Activated effector memory CD4-positive, alpha-beta T cell treated with anti-CD3 and anti-CD28 coated beads, Interleukin-2, amount 50 U/mL, for 16 hours (primary cell): ENCODE measurements at places on chromosomes 2 and 18.

- no peak for DNase-seq
Measured at GRCh38 chr2:195716466-195716865, 59.4 kb downstream of the SLC39A10 start.

DNA sequence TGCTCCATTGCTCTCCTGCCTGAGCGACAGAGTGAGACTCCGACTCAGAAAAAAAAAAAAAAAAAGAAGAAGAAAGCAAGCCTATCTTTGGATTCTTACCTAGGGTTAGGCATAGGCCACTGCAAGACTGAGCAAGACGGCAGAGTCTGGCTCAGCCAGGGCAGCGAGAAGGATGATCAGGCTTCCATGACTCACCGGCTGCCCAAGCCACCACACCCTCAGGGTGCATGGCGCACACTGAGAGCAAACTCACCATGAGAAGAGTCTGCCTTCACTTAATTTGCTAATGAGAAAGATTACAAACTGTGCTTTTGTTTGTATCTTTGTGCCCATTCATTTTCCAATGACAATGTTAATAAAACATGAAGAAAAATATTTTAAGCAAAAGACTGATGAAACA, 8.2 kb downstream of the FAM110C start:
- no peak for DNase-seq

DNA sequence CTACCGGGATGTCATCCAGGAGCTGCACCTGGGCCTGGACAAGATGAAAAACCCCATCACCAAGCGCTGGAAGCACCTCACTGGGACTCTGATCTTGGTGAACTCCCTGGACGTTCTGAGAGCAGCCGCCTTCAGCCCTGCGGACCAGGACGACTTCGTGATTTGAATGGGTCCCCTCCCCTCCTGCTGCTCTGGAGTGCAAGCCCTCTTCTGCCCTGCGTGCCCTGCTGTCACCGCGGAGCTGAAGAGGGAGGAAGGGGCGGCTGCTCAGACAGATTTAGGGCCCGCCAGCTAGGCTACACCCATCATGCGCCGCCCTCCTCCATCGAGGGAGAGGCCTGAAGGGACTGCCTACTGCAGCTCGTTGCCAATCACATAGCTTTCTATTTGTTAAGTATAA, 101.8 kb downstream of the SH3BP4 start:
- peak; percentile 41 for DNase-seq

GRCh38 chr2:158984604-158985135, 16.2 kb downstream of the TANC1 start:
- no peak for DNase-seq

GRCh38 chr18:7638321-7638720, 71.2 kb downstream of the PTPRM start:
- DNase-seq, result no peak

DNA sequence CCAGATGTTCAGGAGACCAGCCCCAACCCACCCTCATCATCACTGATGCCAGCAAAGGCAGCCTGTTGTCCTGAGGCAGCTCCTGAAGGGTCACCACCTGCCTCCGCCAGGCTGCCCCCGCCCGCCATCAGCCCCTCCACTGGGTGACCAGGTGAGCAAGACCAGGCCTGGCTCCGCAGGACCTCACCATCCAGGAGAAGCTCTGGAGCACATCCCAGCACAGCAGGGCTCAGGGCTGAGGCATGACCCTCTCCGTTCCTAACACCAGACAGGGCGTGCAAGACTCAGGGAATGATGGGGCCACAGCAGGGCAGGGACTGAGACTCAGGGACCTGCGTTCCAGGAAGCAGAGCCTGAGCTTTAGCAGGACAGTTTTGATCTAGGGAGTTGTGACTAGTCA, 218.8 kb upstream of the RAB6C start:
- peak; percentile 56 for DNase-seq

DNA sequence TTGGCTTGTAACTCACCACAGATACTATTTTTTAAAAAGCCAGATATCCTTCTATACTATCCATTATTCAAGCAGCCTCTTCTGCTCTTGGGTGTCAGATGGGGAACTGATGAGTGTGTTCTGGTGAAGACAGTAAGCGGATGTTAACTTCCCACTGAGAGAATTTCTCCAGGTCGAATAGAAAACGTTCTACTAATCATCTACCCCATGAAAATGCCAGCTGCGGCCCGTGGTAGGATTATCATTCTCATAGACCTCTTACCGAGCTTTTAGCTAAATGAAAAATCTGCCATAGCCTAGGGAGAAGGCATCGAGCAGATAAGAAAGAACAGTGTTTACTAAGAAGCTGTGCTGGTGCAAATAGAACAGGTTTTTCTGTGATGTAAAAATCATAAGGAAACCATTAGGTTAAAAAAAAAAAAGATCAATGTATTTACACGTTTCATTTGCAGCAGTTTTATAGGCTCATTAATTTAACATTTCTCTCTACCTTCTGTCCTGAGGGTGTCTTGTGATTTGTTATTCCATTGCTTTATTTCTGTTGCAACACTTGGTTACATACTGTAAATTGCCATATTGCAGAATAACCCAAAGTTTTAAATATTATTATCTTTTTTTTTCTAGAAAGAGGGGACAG, 1521.5 kb upstream of the ZEB2 start:
- no peak for DNase-seq

DNA sequence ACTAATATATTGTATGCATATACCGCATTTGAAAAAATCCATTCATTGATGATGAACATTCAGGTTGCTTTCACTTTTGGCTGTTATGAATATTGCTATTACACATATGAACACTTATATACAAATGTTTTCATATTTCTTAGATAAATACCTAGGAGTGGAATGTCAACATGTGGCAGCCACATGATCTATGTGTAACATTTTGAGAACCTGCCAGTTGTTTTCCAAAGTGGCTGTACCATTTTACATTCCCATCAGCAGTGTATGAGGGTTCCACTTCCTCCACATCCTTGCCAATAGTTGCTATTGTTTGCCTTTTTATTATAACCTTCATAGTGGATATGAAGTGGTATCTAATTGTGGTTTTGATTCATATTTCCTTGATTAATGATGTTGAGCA, 40.5 kb downstream of the CCDC85A start:
- DNase-seq, result no peak
